ENCODE measurements at places on chromosomes 1 and 21. TPM values are rescaled to one million over a fixed set of nuclear protein-coding genes. Genes with fewer than 3 reads are reported as not detected.

IRF6 gene
- 28.7 TPM for total RNA-seq

S100A8 gene
- total RNA-seq, result not detected

DMRTA2 gene
- not detected for total RNA-seq

C1QC gene
- not detected for total RNA-seq

PTP4A2 gene
- total RNA-seq, result 168 TPM

KRTAP11-1 gene
- total RNA-seq, result not detected

NOTCH2 gene
- total RNA-seq, result 103 TPM

DLGAP3 gene
- total RNA-seq, result under 0.01 TPM

SEMA4A gene
- total RNA-seq, result 12.6 TPM

ADGRL2 gene
- total RNA-seq, result 67.7 TPM
